RPMI8226 (cell line): ENCODE measurements at places on chromosomes 2 and 18.
A peak's percentile ranks its signal among the peaks of the same experiment; 100 is the strongest.

- no peak for DNase-seq
Measured at GRCh38 chr18:9738266-9738969, 30.3 kb downstream of the RAB31 start.

GRCh38 chr2:142190805-142191204 is 60.0 kb upstream of the LRP1B start:
- DNase-seq: no peak

DNA sequence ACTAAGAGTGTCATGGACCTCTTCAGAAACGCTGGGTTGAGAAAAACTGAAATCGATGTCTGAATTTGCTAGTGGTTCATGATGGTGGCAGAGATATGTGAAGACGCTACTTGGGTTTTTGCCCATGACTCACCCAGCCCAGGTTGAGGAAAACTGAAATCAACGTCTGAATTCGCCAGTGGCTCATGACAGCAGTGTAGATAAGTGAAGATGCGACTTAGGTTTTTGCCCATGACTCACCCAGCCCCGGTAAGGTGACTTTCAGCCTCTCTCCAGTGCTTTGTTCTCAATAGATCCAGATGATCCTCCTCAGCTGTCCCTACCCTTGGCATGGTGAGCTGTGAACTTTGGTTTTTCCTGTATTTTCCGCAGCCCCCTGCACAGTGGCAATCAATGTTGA is 105.3 kb upstream of the SIX3 start:
- no peak for DNase-seq

GRCh38 chr2:15986068-15986560 is 45.8 kb downstream of the MYCN start:
- no peak for DNase-seq

GRCh38 chr2:141522048-141522447 is 608.8 kb downstream of the LRP1B start:
- no peak for DNase-seq

DNA sequence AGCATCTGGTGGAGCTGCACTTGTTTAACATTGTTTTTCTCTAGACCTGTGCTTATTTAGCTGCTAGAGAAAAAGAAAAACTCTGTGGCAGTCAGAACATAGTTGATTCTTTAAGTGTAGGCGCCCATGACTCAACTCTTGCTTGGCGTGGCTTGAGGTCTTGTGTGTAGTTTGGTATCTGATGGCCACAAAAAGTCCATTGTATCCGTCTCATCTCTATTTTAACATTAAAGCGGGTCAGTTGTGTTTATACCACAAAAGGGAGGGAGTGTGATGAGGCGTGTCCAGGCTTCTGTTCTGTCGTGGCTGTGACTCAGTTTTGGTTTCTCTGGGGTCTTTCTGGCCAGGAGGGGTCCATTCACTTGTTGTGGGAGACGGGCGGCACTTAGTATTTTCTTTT is 24.2 kb upstream of the UGT1A8 start:
- no peak for DNase-seq

DNA sequence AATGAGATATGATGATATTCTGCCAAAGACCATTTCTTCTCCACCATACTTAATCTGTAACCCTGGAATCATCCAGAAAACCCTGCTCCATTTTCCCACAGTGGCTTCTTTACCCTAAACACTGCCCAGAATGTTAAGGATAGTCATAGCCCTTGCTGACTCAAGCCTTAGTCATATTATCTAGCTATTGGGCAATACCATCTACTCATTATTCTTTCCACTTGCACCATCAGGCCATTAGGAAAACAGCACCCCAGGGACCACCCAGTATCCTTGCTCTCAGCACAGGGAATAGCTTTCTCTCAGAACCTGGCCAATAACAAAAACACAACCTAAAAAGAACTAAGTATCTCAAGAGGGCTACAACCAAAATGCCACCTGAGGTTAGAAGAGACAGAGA is 445.7 kb upstream of the SLC14A2 start:
- no peak for DNase-seq

GRCh38 chr2:54191361-54192135 is 64.5 kb downstream of the TSPYL6 start:
- no peak for DNase-seq

DNA sequence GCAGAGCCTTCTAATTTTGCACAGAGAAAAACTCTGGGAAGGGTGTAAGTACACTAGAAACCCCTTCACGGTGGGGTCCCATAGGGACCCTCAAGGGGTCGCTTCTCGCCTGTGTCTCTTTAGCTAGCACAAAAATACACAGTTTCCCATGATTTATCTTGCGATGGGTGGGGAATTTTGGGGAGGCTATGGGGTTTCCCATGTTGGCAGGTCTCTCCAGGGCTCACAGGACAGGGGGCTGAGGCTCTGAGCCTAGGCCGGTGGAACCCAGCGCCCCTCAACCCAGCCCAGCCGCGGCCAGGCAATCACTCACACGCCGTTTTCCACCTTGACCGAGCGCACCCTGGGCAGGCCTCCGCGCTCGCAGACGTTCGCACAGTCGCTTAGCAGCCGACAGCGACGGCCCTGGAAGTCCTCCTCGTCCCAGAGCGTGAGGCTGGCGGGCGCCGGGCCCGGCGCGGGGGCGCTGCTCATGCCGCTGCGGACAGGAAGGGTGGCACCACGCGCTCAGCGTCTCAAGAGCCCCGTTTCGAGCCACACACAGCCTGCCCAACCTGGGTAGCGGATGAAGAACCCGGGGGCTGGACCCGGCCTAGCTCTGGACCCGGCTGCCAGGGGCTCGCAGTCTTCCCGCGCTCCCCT is 398 bp downstream of the CRYBA2 start:
- no peak for DNase-seq

- peak; percentile 30 for DNase-seq
Measured at GRCh38 chr2:8058652-8059051, 623.2 kb upstream of the ID2 start.

- DNase-seq: no peak
Measured at GRCh38 chr2:98589489-98589888, 18.8 kb downstream of the COA5 start.

- DNase-seq: no peak
Measured at GRCh38 chr2:61425605-61426155, 45.2 kb downstream of the USP34 start.

DNA sequence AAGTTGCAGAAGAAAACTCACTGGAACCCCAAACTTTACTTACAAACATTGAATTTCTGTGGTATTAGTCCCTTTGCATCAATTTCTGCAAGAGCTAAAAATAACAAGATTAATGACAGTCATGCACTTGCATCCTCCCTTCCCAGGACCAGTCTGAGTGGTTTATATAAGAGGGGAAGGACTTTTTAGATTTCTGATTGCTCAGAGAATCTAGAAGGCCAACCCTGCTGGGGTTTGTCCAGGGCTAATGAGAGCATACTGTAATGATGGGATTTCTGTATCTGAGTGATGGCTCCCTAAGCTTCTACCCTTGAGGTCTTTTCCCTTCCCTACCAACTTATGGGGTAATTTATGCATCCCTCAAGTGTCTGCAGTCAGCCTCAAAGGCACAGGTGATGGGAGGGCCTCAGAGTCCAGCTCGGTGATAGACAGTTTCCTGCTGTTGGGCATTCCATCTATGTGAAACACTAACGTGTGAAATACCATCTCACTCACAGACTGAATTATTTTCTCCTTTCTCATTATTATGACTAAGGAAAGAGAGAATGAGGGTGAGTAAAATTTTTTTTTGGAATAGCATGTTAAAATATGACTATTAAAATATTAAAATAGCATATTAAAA is 556.3 kb downstream of the RIT2 start:
- DNase-seq: no peak

GRCh38 chr2:217840522-217840921 is 162.3 kb downstream of the TNS1 start:
- no peak for DNase-seq

DNA sequence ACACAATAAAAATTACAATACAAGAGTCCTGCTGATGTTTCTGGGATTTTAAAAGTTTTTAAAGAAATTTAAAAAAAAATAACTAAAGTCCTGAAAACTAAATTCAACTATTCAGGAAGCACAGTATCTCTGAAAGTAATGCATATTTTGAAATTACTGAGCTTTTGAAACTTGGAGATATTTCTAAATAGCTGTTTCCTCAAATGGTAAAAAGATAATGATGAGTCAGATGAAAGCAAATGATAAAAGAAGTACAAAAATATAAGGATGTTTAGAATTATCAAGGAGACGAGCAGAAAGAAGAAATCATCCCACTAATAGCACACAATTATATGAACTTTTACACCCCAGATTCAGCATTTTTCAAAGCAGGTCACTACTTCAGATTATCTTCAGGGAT is 90.2 kb upstream of the SLC25A52 start:
- no peak for DNase-seq

DNA sequence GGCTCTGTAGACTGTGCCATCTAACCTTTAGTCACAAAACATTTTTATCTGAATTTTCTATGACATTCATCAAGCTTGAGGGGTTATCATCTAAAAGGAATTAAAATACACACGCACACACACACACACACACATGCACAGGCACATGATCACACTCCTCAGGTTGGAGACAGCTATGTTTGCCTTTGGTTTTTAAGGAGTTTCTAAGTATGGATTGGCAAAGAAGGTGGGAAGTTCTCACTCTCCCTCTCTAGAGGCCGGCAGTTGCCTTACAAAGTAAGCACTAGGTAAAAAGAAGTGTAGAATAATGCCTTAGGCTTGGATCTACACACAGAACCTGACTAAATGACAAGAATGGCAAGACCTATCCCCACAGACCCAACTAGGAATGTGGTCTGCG is 437.1 kb downstream of the ZEB2 start:
- no peak for DNase-seq

DNA sequence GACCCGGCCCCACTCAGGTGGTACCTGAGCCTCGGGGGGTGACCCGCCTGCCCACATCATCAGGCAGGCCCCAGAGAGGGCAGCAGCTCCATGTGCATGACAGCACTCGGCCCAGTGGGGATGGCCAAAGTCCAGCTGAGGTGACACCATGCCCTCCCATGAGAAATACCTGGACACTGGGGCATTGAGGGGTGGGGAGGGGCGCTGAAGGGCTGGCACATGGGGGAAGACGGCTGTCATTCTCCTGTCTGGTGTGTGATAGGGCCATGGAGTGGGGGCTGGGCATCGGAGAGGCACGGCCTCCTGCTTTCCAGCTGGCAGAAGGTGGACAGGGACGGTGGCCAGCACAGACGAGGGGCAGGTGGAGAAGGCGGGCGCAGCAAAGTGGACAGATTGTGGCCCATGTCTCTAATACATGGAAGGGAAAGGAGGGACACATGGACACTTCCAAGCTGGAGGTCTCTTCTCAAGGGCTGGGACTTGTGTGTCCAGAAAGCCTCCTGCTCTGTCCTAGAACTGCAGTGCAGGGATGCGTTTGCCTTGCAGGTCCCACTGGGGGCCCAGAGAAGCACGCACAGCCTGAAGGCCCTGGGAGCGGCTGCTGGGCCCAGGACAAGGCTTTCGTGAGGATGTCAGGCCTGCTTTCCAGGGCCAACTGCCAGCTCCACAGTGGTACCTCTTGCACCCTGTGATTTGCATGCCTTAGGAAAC is 302.2 kb downstream of the NDUFA10 start:
- DNase-seq: no peak

DNA sequence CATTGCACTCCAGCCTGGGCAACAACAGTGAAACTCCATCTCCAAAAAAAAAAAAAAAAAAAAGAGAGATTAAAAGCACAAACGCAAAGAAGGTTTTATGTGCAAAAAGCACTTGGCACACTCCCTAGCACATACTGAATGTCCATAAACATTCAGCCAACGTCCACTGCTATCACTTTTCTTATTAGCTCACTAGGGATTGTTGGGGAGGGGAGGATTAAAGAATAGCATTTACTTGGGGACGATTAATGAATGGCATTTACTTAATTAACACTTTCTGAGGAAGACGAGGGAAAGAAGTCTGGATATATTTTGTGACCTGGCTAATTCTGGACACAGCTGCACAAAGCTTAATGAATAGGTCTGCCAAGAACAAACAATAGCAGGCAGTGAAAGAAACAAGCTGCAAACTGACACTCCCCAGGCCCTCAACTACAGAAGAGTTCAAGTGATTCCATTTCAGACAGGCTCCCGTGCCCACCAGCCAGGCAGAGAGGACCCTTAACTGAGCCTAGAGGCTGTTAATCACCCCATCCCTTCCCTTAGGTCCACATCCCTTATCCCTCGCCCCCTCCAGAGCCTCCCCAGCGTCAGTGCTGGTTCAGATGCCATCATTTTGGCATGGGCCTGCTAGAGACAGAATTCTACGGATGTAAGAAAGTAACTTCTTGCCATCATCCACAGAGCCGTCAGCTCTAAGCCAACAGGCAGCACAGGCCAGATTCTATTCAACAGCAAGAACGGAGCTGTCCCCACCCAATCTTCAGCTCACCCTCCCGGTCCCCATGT is 7.4 kb downstream of the CYB5A start:
- no peak for DNase-seq

- no peak for DNase-seq
Measured at GRCh38 chr18:13836559-13836958, 12.6 kb downstream of the MC5R start.

- DNase-seq: peak; percentile 21
Measured at GRCh38 chr18:37253394-37254235, 312.0 kb downstream of the CELF4 start.

GRCh38 chr18:36634573-36635216 is 194.1 kb downstream of the TPGS2 start:
- no peak for DNase-seq

DNA sequence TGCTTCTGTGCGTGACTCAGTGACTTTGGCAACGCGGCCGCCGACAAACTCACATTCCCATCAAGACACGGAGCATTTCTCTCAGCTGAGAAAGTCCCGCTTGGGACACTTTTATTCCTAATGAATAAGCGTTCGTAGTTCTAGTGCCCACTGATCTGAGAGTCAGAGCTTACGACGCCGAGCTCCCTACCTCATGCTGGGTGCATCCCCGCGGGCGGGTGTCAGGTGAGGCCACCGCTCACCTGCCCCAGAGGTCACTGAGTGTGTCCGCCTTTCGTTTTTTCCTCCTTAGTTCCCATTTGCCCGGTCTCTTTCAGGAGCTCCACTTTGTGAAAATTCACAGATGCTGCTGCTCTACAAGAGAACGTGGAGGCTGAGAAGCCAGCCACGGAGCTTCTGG is 43.6 kb upstream of the TMEM18 start:
- no peak for DNase-seq

DNA sequence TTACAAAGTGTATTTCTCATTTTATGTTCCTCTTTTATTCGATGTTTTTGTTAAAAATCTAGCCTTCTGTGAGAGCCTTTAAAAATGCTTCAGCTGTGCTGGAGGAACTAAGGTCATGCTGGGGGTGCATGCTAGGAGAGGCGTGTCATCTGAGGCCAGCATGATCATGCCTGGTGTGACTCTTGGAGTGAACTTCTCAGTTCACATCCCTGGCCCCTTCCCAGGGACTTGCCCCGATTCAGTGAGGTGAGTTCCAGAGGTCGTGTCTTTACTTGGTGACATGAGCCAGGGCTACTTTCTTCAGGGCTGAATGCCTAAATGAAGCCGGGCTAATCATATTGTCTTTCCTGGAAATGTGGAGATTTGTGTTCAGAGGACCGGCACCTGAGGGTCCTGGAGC is 264.9 kb downstream of the MREG start:
- DNase-seq: no peak

GRCh38 chr18:31637445-31637844 is 45.8 kb downstream of the TTR start:
- DNase-seq: no peak
